Stimulated activated CD8-positive, alpha-beta memory T cell treated with anti-CD3 and anti-CD28 coated beads, Interleukin-4, amount 100 ng/mL, for 4 hours (primary cell): ENCODE measurements at places on chromosomes 4 and X.

- DNase-seq = no peak
Observed at GRCh38 chr4:27835851-27836250, 975.2 kb downstream of the STIM2 start.

DNA sequence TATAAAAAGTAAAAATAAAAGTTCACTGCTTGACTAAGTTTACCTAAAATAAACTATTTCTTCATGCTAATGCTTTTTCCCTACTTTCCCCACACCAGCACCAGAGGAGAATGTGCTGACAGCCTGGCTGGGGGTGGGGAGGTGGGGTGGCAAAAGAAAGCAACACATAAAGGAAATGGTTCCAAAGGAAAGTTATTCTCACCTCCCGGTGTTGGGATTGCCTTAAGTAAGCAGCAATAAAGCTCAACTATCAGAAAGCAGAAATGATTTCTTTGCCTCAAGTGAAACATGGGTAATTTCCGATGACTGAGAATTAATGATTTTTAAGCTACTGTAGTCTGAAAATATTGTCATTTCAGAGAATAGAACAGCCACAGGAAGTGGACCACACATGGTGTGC is 84.5 kb upstream of the DKK2 start:
- DNase-seq = no peak

- no peak for DNase-seq
Observed at GRCh38 chr4:114494246-114494803, 104.3 kb upstream of the UGT8 start.

- DNase-seq = no peak
Observed at GRCh38 chr4:100945789-100946188, 401.5 kb downstream of the PPP3CA start.

- DNase-seq = no peak
Observed at GRCh38 chrX:150184491-150184890, 178.6 kb upstream of the MAMLD1 start.

GRCh38 chrX:51608766-51609165 is 9.9 kb downstream of the CENPVL3 start:
- no peak for DNase-seq

GRCh38 chrX:23840674-23841073 is 57.7 kb downstream of the SAT1 start:
- DNase-seq = no peak

DNA sequence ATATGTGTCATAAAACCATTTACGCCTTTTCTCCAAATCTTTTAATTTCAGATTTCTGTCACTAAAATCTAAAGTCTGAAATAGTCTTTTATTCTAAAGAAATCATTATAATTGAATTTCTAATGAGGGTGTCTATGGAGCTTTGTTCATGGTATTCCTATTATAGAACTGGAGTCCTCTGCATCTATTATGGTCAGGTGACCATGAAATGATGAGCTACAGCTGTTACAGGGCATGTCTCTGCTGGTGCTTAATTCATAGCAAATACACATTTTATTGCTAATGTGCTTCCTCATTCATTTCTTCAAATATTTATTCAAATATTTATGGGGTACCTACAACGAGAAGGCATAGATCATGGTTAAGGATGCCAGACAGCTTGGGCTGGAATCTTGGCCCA is 126.1 kb downstream of the NAA11 start:
- no peak for DNase-seq

- no peak for DNase-seq
Observed at GRCh38 chr4:145319751-145320150, 139.4 kb upstream of the OTUD4 start.
